ENCODE measurements at places on chromosomes 3 and 15. TPM values are rescaled to one million over a fixed set of nuclear protein-coding genes. Genes with fewer than 3 reads are reported as not detected.

IGF2BP2 gene
- total RNA-seq: 96.7 TPM

BDH1 gene
- total RNA-seq: 9.8 TPM

GPR176 gene
- total RNA-seq: 22.0 TPM

PLCB2 gene
- total RNA-seq: 0.40 TPM

TTLL13 gene
- total RNA-seq: not detected

DPPA4 gene
- 1.8 TPM for total RNA-seq

UNC13C gene
- not detected for total RNA-seq

GP9 gene
- not detected for total RNA-seq

PCNP gene
- total RNA-seq: 144 TPM

TMEM266 gene
- not detected for total RNA-seq

CPN2 gene
- total RNA-seq: not detected

GCSAM gene
- not detected for total RNA-seq

GUCA1C gene
- not detected for total RNA-seq

SPG11 gene
- total RNA-seq: 79.1 TPM

ERICH6 gene
- 0.83 TPM for total RNA-seq

THRB gene
- 4.6 TPM for total RNA-seq

SNRK gene
- total RNA-seq: 25.9 TPM

CFAP100 gene
- total RNA-seq: not detected

USP50 gene
- total RNA-seq: 2.0 TPM

ALDH1L1 gene
- 1.4 TPM for total RNA-seq

FANCD2OS gene
- not detected for total RNA-seq

PCSK6 gene
- 0.55 TPM for total RNA-seq

CAPN3 gene
- total RNA-seq: 5.1 TPM

DYNLT2B gene
- 19.5 TPM for total RNA-seq

ANKRD34C gene
- total RNA-seq: not detected

RTP3 gene
- total RNA-seq: not detected

GOLGA6B gene
- total RNA-seq: not detected

SCN11A gene
- 0.18 TPM for total RNA-seq

BUB1B gene
- 8.0 TPM for total RNA-seq

MOBP gene
- not detected for total RNA-seq

IL5RA gene
- total RNA-seq: not detected

NPRL2 gene
- total RNA-seq: 21.0 TPM

CACNA2D3 gene
- 0.46 TPM for total RNA-seq

NR2E3 gene
- total RNA-seq: not detected

CLDN16 gene
- not detected for total RNA-seq

TMIE gene
- not detected for total RNA-seq

UBE2E2 gene
- 42.4 TPM for total RNA-seq

ELL3 gene
- 1.6 TPM for total RNA-seq

CSTA gene
- not detected for total RNA-seq
